Endothelial cell of umbilical vein (primary cell): ENCODE measurements at places on chromosomes 5 and 9. TPM values are rescaled to one million over a fixed set of nuclear protein-coding genes. Genes with fewer than 3 reads are reported as not detected.
A peak's percentile ranks its signal among the peaks of the same experiment; 100 is the strongest.

- no peak for DNase-seq
Measured at GRCh38 chr9:129354498-129354897, 176.4 kb upstream of the IER5L start.

The GDA gene
- polyA plus RNA-seq, result not detected in 2 replicates

The MYMK gene
- not detected in 2 replicates for polyA plus RNA-seq

DNA sequence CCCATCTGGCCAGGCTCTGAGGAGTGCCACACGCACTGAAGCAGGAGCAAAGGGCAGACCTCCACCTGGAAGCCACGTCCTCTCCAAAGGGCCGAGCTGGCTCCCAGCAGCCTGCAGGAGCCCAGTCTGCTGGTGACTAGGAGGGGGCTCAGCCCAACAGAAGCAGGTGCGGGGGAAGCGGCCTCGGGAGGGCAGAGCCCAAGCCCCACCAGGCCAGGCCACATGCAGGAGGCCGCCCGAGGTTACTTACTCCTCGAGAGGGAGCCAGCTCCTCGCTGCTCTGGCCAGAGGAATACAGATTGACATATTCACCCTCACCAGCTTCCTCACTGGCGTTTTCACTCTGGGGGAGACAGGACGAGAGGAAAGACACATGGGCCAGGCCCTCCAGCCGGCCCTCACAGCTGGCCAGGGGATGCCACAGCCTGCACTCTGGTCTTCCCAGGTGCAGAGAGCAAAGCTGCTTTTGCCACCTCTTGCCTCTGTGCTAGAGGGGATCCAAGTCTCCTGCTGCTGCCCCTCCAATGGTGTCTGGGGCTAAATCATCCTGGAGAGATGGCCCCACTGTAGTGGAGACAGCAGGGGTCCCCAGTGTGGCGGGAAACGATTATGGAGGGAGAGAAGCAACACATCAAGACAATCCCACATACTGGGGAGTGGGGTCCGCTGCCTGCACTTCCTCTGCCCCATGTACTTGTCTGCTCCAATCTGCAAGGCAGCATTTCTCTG, 58.6 kb downstream of the PRRT1B start:
- DNase-seq, result no peak

- DNase-seq, result no peak
Measured at GRCh38 chr9:129609486-129610212, 11.3 kb downstream of the C9orf50 start.

DNA sequence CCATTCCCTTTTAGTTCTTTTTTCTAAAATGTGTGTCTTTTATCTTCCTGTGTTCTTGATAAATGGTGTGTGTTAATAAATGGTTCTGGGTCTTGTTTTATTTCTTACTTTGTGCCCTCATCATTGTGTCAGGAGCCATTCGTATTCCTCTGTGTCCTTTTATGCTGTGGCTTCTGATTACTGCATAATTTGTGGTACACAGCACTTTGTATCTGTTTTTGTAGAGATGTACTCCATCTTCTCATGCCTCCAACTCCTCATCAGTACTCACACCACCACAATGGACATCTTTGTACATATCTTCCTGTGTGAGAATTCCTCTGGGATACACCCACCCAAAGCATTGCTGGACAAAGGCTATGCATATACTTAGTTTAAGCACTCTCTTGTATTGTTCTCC, 247.4 kb downstream of the ARHGAP26 start:
- DNase-seq, result no peak

- DNase-seq, result no peak
Measured at GRCh38 chr9:24118190-24118589, 292.1 kb upstream of the ELAVL2 start.

The WDR38 gene
- not detected in 2 replicates for polyA plus RNA-seq

The HSD17B3 gene
- polyA plus RNA-seq, result not detected in 2 replicates

- DNase-seq, result peak; percentile 72
Measured at GRCh38 chr5:171207256-171207847, 101.7 kb upstream of the TLX3 start.

The SLC27A6 gene
- polyA plus RNA-seq, result 0.10 TPM in 1 of 2 replicates, not detected in the other

DNA sequence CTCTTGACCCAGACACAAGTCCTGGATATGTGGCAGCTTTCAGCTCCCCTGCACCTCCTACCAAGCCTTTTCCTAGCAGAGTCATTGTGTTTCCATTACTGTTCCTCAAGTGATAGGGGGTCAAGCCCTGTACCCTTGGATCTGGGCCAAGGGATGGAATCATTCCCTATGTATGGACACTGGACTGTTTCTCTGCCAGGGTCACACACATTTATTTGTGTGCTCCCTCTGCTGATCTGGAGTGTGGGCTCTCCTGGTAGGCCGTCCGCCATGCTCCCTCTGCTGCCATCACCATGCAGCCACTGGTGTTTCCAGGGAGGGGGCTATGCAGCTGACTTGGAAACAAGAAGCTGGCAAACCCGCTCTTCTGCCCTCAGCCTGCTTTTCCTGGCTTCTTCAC, 9.5 kb downstream of the GM2A start:
- DNase-seq, result no peak

The FBXL7 gene
- polyA plus RNA-seq, result 23.5 and 24.1 TPM in 2 replicates

The PTGS1 gene
- polyA plus RNA-seq, result 37.6 and 43.9 TPM in 2 replicates
